ENCODE measurements at places on chromosomes 12 and 14.

DNA sequence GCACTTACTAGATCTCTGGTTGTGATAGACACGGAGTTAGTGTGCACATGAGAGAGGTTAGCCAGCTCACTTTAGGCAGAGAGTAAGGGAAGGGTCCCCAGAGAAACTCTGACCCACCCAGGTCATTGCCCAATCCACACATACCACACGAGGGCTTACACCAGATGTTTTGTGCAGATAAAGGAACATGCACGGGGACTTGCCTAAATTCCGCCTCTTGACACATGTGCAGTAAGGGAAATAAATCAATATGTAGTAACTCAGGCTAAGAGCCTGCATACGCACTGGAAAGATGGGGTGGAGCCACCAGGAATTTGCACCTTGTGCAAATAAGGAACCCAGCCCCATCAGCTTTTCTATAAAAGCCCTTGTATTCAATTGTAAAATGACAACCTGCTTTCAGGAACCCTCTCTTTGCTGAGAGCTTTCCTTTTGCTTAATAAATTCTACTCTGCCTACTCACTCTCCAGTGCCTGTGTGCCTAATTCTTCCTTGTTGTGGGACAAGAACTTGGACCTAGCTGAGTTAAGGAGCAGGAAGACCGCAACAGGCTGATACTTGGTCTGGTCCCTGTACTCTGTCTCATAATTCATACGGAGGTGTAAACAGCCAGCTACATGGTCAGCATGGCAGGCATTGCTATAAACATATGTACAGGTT, 120.2 kb downstream of the EMP1 start:
- no peak for DNase-seq

GRCh38 chr14:20631023-20631879, 10.2 kb downstream of the OR6S1 start:
- no peak for DNase-seq

GRCh38 chr12:75323663-75324062, 6.5 kb downstream of the CAPS2 start:
- no peak for DNase-seq

DNA sequence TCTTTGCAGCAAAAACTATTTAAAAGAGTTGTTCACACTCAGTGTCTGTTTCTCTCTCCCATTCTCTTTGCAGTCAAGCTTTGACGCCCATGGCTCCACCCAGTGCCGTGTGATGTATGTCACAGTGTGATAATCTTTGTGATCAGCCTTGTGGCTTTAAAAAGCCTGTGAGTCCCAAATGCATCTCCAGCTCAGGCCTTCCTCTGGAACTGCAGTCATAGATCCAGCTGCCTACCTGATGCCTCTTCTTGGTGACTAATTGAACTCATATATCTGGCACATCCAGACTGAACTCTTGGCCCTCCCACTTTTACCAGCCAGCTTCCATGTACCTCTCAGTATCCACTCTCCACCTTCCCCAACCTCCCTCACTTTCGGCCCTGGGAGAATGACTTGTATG, 182.8 kb upstream of the ARHGAP5 start:
- no peak for DNase-seq

DNA sequence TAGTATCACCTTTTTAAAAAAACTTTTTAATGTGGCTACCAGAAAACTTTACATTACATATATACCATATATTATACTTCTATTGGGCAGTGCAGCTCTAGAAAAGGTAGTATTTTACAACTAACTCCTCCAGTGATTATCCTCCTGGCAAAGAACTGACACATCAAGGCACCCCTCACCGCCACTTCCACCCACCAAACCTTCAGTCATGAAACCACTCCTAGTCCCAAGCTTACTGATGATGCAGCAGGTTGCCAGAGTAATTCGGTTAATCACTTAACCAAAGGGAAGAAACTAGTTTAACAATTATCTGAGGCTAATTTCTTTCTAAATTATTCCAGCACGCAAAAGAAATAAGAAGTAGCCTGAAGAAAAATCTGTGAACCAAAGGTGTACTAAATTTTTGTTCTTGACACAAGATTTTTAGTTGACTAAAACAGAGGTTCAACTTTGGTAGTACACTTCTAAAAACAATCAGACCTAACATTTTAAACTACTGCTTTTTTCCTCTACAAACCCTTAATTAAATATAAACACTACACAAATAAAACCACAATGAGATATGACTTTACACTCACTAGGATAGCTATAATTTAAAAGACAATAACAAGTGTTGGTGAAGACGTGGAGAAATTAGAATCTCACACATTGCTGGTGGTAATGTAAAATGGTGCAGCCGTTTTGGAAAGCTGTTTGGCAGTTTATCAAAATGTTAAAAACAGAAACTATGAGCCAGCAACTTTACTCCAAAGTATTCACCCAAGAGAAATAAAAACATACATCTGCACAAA, 16.7 kb downstream of the SPPL3 start:
- no peak for DNase-seq

DNA sequence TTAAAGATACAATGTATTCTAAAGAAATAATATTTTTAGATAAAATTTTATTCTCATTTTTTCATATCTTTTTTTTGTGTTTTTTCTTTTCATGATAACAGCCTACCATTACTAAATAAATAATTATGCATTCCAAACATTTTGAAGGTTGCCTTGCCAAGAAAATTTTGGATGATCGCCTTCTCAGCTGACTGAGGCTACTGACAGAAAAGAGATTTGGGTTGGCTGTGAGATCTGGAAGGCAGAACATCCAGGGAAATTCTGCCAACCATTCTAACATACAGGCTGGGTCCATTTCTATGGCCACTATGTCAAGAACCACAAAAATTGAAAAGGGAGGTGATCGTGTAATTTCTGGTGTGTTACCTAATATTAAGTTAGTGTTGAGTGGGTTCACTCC, 48.1 kb downstream of the GALNT8 start:
- no peak for DNase-seq

GRCh38 chr14:95346820-95347219, 27.1 kb upstream of the CLMN start:
- DNase-seq: no peak
